Umbilical cord (tissue), 2 donors: ENCODE measurements at places on chromosomes 7 and 10. TPM values are rescaled to one million over a fixed set of nuclear protein-coding genes. Genes with fewer than 3 reads are reported as not detected.

ADIRF gene
- total RNA-seq = 21.9 TPM

CCNY gene
- 44.3 TPM for total RNA-seq

MYO3A gene
- 4.3 TPM for total RNA-seq

TRPV5 gene
- 2.9 TPM for total RNA-seq

FAM241B gene
- not detected for total RNA-seq

PON3 gene
- 8.2 TPM for total RNA-seq

MCMBP gene
- total RNA-seq = 59.0 TPM

THAP5 gene
- total RNA-seq = 37.3 TPM

FGF8 gene
- 3.4 TPM for total RNA-seq

FAM25A gene
- total RNA-seq = not detected

CNTNAP2 gene
- 81.1 TPM for total RNA-seq

KCNIP2 gene
- not detected for total RNA-seq

INSIG1 gene
- 55.4 TPM for total RNA-seq

TUBAL3 gene
- total RNA-seq = not detected

BMPER gene
- 83.3 TPM for total RNA-seq

CYP2C8 gene
- 5.1 TPM for total RNA-seq

GRM3 gene
- 1.7 TPM for total RNA-seq

COBL gene
- 5.3 TPM for total RNA-seq

SFR1 gene
- 22.9 TPM for total RNA-seq

MOGAT3 gene
- total RNA-seq = 3.9 TPM

ARHGEF5 gene
- total RNA-seq = 5.3 TPM

AVPI1 gene
- 7.0 TPM for total RNA-seq

SOSTDC1 gene
- 1.9 TPM for total RNA-seq

PAPOLB gene
- total RNA-seq = 1.9 TPM

IRF5 gene
- total RNA-seq = 5.5 TPM

ENTPD1 gene
- 141 TPM for total RNA-seq

VGF gene
- total RNA-seq = not detected

ADAM8 gene
- 6.3 TPM for total RNA-seq

RAPGEF5 gene
- total RNA-seq = 131 TPM

ZNF316 gene
- 12.8 TPM for total RNA-seq

TMEM176B gene
- total RNA-seq = 107 TPM

TMEM26 gene
- 1.9 TPM for total RNA-seq

ACTR3C gene
- 2.4 TPM for total RNA-seq

FAM237B gene
- 1.7 TPM for total RNA-seq

LOXL4 gene
- total RNA-seq = 20.2 TPM

GPR141 gene
- total RNA-seq = 2.4 TPM

CLEC2L gene
- 0.96 TPM for total RNA-seq

VWC2 gene
- 2.9 TPM for total RNA-seq

PTPRN2 gene
- total RNA-seq = 0.72 TPM

HEPACAM2 gene
- 4.3 TPM for total RNA-seq

SPDYE9 gene
- 1.7 TPM for total RNA-seq

MARVELD1 gene
- 29.1 TPM for total RNA-seq

GPR85 gene
- total RNA-seq = 7.0 TPM

FBXL13 gene
- 5.3 TPM for total RNA-seq

PDE1C gene
- total RNA-seq = 25.8 TPM

SYT15B gene
- 8.2 TPM for total RNA-seq

C10orf71 gene
- 3.6 TPM for total RNA-seq

NME8 gene
- total RNA-seq = not detected

ASAH2 gene
- total RNA-seq = 1.9 TPM

CD36 gene
- total RNA-seq = 34.4 TPM

CACNB2 gene
- total RNA-seq = 16.1 TPM

UCN3 gene
- not detected for total RNA-seq

GPR37 gene
- total RNA-seq = 1.2 TPM
